GM12892 (cell line): ENCODE measurements at places on chromosomes 5 and 9.
A peak's percentile ranks its signal among the peaks of the same experiment; 100 is the strongest.

- DNase-seq: no peak
Observed at GRCh38 chr9:104970271-104970987, 42.5 kb upstream of the ABCA1 start.

- peak; percentile 59 for DNase-seq
Observed at GRCh38 chr9:34701023-34701768, 8.7 kb downstream of the CCL21 start.

DNA sequence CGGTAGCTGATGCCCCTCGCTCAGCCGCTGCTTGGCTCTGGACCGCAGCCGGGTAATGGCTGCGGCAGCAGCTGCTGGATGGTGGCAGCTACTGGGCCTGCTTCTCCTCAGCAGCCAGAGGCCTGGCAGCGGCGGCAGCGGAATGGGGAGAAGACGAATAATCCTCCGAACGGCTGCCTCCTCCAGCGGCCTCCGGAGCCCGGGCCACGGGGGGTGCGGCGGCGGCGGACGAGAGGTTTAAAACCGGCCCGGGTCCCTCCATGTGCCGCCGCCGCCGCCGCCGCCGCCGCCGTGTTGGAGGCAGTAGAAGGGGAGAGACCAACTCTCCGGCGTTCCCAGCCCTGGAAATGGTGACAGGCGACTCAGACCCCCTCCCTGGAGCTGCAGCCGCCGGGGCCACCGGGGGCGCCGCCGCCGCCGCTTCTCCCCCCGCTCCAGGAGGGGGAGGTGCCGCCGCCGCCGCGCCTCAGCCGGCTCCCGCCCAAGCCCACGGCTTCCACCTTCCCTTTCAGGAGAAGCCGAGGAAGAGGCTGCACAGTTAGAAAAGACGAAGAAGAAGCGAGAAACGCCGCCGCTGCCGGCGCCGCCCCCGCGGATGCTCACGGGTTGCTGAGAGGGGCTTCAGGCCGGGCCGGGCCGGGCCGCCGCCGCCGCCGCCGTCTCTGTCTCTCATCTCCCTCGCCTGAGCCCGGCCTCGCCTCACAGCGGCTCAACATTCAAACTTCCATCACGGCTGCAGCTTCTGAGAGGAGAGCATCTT, 118.4 kb upstream of the PRSS3 start:
- DNase-seq: peak; percentile 2

- DNase-seq: no peak
Observed at GRCh38 chr5:123701511-123702200, 189.7 kb downstream of the CSNK1G3 start.

GRCh38 chr5:57939771-57940170, 457.2 kb upstream of the ACTBL2 start:
- DNase-seq: no peak

GRCh38 chr9:111961575-111961974, 65.0 kb downstream of the UGCG start:
- DNase-seq: no peak

- DNase-seq: no peak
Observed at GRCh38 chr5:78638973-78639669, 9.5 kb downstream of the LHFPL2 start.

- DNase-seq: no peak
Observed at GRCh38 chr9:8492024-8492423, 692.4 kb upstream of the DMAC1 start.

DNA sequence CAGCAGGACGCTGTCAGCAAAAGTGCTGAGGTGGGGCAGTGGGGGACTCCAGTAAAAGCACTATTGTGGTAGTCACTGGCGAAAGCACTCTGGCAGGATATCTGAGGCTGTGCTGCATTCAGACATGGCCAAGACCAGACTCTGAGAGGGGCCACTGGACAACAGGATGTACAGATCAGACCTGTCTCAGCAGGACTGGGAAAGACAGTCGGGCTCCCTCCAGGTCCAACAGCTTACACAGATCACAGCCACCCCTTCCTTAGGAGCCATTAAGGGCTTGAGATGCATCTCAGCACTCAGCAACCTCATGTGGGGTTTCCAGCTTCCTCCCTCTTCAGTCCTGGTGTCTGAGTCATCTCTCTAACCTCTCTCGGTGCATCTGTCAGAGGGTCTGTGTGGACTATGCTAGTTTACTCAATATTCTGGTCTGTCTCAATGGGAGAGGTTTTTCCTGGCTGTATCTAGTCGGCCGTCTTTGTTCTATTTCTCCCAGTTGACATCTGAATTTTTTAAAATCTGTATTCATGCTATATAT, 154.5 kb downstream of the CWC27 start:
- DNase-seq: no peak
